A549 treated with GW870086 at 1 μM for 4 hours (cell line): ENCODE measurements at places on chromosomes 2 and 18. TPM values are rescaled to one million over a fixed set of nuclear protein-coding genes. Genes with fewer than 3 reads are reported as not detected.

IL36A gene
- total RNA-seq: not detected in 5 replicates

RNF125 gene
- total RNA-seq: 0.19 to 0.42 TPM (median 0.31 TPM) in 5 replicates

DGKD gene
- total RNA-seq: 78.7 to 107 TPM (median 96.2 TPM) in 5 replicates

SOX11 gene
- not detected in 5 replicates for total RNA-seq

REG1B gene
- total RNA-seq: not detected in 5 replicates

RNU2-63P gene
- not detected in 5 replicates for total RNA-seq

TUBA3D gene
- total RNA-seq: 0.59 to 2.3 TPM (median 0.94 TPM) in 5 replicates

SLC9A4 gene
- not detected in 5 replicates for total RNA-seq

ITGA4 gene
- total RNA-seq: 1.2 to 2.6 TPM (median 1.7 TPM) in 5 replicates

NLRC4 gene
- 0.03 to 0.09 TPM (median 0.09 TPM) in 4 of 5 replicates, not detected in the other for total RNA-seq

KRTCAP3 gene
- 0.39 to 0.90 TPM (median 0.85 TPM) in 5 replicates for total RNA-seq

TM4SF20 gene
- total RNA-seq: 6.9 to 9.9 TPM (median 8.3 TPM) in 5 replicates

KDSR gene
- total RNA-seq: 35.0 to 41.7 TPM (median 37.8 TPM) in 5 replicates

GREB1 gene
- total RNA-seq: 1.7 to 3.7 TPM (median 3.0 TPM) in 5 replicates

DNAJC5G gene
- total RNA-seq: not detected in 5 replicates

CRYGC gene
- not detected in 5 replicates for total RNA-seq

ATOH8 gene
- total RNA-seq: 7.2 to 10.5 TPM (median 8.1 TPM) in 5 replicates

ZNF396 gene
- total RNA-seq: 0.61 to 1.00 TPM (median 0.75 TPM) in 5 replicates

FBLN7 gene
- total RNA-seq: 0.37 to 0.70 TPM (median 0.63 TPM) in 5 replicates

PRKRA gene
- total RNA-seq: 27.1 to 31.7 TPM (median 30.6 TPM) in 5 replicates

APCDD1 gene
- total RNA-seq: not detected in 5 replicates

ADD2 gene
- total RNA-seq: 18.8 to 27.9 TPM (median 24.0 TPM) in 5 replicates

MTERF4 gene
- total RNA-seq: 22.7 to 28.6 TPM (median 26.2 TPM) in 5 replicates

UGT1A5 gene
- 0.09 to 0.13 TPM in 2 of 5 replicates, not detected in the others for total RNA-seq

ASTL gene
- not detected in 5 replicates for total RNA-seq

DRC1 gene
- total RNA-seq: 0.19 to 0.45 TPM (median 0.30 TPM) in 5 replicates

IL36G gene
- total RNA-seq: 0.13 TPM in 1 of 5 replicates, not detected in the others

ASAP2 gene
- total RNA-seq: 37.1 to 59.1 TPM (median 52.2 TPM) in 5 replicates

ANO7 gene
- total RNA-seq: 1.5 to 2.3 TPM (median 1.7 TPM) in 5 replicates

EVX2 gene
- total RNA-seq: not detected in 5 replicates

STAT4 gene
- total RNA-seq: 3.9 to 7.0 TPM (median 5.5 TPM) in 5 replicates

LOXL3 gene
- 0.21 to 0.64 TPM (median 0.37 TPM) in 5 replicates for total RNA-seq

ZSCAN30 gene
- 0.38 to 1.0 TPM (median 0.95 TPM) in 5 replicates for total RNA-seq

ACMSD gene
- not detected in 5 replicates for total RNA-seq

AAK1 gene
- 9.5 to 17.9 TPM (median 14.5 TPM) in 5 replicates for total RNA-seq

RGPD4 gene
- total RNA-seq: 0.03 to 0.09 TPM (median 0.06 TPM) in 4 of 5 replicates, not detected in the other

IL1RN gene
- total RNA-seq: 0.10 to 0.62 TPM (median 0.53 TPM) in 5 replicates

ZNF519 gene
- total RNA-seq: 0.87 to 2.1 TPM (median 1.5 TPM) in 5 replicates

IL1RL2 gene
- 0.05 TPM in 1 of 5 replicates, not detected in the others for total RNA-seq

KIAA2012 gene
- total RNA-seq: not detected in 5 replicates

LIMS3 gene
- total RNA-seq: not detected in 5 replicates

TCF23 gene
- not detected in 5 replicates for total RNA-seq
